ENCODE measurements at places on chromosomes 7 and 10.
A peak's percentile ranks its signal among the peaks of the same experiment; 100 is the strongest.

GRCh38 chr10:80684259-80684658 is 146.6 kb downstream of the SH2D4B start:
- DNase-seq: peak; percentile 25

DNA sequence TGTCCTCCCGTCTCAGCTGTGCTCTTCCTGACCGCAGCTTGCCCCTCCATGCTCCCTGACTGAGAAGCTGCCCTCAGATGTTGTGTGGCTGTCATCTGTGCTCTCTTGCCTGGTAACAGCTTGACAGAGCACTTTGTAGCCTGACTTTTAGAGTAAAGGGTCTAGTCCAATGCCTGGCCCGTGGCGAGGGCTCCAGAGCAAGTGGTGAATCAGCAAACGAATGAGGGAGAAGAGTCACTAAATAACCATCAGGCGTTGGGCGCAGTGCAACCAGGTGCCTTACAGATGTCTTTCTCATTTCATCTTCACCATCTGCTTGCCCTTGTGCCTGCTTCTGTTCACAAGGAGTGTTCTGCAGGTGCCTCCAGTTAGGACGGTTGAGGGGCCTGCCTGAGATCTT is 45.6 kb downstream of the MKI67 start:
- DNase-seq: no peak

GRCh38 chr10:107614939-107615685 is 450.6 kb upstream of the SORCS1 start:
- DNase-seq: no peak

DNA sequence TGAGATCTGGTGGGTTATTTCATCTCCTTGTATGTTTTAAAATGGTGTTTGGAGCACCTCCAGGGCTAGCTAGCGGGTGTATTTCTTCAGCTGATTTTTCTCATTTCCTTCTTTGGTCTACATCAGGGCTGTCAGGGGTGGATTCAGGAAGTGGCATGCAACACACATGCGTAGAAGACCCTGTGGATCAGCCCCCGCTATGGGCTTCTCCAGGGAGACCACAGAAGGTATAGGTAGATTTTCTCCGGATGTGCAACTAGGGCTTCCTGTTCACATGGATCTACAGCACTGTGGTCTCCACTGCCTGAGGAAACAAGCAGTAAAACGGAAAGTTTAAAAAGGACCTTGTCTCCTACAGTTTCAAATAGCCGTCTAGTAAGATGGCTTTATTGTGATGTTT is 10.4 kb downstream of the NUB1 start:
- DNase-seq: peak; percentile 75

- no peak for DNase-seq
Observed at GRCh38 chr10:115003396-115003795, 65.4 kb downstream of the TRUB1 start.

GRCh38 chr10:77824908-77825307 is 101.6 kb downstream of the DLG5 start:
- DNase-seq: no peak

DNA sequence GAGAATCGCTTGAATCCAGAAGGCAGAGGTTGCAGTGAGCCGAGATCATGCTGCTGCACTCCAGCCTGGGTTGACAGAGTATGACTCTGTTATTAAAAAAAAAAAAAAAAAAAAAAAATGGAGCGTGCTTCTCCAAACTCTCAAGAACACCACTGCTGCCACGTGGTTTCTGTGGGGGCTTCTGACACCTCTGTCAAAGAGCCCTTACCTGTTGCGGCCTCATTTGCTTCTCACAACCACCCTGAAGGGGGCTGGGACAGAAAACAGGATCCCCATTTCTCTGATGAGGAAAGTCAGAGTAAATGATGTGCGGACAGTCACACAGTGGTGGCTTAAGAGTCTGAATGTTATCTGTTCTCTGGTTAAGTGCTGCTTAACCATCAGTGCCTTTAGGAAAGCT is 95.3 kb downstream of the RNF216 start:
- no peak for DNase-seq

GRCh38 chr10:92316610-92317009 is 25.6 kb downstream of the MARCHF5 start:
- DNase-seq: no peak

- DNase-seq: no peak
Observed at GRCh38 chr7:71377469-71377868, 245.5 kb downstream of the GALNT17 start.

GRCh38 chr10:52768001-52768532 is 4.5 kb downstream of the MBL2 start:
- DNase-seq: no peak

DNA sequence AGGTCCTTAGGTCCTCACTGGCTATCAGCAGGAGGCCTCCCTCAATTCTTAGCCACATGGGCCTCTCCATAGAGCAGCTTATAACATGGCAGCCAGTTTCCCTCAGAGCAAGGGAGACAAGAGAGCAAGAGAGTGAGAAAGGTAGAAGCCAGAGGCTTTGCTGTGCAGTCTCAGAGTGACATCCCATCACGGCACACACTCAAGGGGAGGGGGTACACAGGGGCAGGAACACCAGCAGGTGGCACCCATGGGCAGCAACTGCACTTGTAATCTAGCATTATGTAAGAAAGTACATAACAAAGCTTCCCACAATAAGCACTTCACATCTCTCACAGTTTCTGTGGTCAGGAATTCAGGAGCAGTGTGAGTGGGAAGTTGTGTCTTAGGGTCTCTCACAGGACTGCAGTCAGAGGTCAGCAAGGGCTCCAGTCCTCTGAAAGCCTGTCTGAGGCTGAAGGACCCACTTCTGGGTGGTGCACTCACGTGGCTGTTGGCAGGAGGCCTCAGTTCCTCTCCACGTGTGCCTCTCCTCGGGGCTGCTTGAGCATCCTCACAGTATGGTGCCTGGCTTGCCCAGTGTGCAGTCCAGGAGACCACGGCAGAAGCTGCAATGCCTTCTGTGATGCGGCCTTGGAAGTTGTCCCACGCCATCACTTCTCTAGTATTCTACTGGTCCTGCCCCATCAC is 159.4 kb downstream of the OAT start:
- DNase-seq: no peak

DNA sequence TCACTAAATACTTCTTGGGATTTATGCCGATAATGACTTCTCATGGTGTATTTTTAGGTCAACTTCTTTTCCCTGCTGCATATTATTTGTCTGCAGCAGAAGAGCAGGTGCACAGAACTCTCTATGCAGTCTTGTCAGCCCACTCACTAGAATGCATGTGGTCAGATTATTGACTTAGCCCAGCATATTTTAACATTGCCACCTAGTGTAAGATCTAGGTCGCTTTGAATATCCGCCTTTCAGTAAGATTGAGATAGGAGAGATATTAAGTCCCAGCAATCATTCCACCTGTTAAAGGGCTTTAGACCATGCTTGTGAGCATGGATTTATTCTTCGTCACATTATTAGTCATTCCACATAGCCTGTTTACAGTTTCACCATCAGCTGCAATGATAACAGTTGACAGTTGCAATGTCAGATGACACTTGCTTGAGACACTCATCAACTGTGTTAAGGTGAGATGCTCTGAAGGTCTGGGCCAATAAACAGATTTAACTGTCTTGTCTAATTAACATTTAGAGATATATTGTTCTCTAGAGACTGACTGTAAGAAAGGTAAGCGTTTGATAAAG is 491.7 kb downstream of the ARL4A start:
- no peak for DNase-seq

GRCh38 chr10:79106256-79107050 is 37.7 kb downstream of the ZMIZ1 start:
- no peak for DNase-seq

DNA sequence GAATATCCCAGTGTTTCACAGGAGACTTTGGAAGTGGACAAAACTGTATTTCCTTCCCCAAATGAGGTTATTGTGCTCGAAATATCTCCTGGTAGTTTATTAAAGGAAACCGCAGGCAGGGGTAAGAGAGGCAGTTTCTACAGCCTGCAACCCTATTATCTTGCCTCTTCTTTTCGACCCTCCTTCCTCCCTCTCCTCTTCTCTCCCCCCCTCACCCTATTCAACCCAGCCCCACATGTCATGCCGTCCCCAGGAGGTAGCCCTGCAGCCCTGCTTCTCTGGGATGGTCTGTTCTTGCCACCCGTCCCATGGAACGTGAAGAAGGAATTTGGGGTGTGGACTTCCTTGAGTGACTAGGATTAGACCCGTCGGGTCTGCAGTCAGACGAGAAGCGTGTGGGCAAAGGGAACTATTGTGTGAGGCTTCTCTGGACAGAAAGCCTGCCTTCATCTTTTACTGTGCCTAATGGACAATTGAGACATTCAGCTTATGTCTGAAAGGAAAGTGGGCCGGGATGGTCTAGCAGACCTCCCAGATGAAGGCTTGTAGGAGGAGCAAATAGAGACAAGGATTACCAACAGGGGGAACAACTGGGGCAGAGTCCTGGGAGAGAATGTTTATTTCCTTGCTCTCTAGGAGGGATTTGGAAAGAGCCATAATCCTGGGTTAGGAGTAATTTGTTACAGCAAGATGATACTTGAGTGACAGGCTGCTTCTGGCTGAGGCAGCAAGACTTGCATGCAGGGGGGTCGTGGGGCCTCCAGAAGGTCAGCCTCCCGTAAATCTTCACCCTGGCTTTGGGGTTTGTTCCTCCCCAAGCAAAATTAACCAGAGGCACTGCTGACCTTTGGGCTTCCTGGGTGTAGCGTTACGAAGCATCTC is 77.8 kb downstream of the TCF7L2 start:
- no peak for DNase-seq

Data from CD4-positive, alpha-beta T cell treated with Interleukin-6 at 100 ng/mL for 8 hours (primary cell).